ENCODE measurements at places on chromosomes 13 and 19.

DNA sequence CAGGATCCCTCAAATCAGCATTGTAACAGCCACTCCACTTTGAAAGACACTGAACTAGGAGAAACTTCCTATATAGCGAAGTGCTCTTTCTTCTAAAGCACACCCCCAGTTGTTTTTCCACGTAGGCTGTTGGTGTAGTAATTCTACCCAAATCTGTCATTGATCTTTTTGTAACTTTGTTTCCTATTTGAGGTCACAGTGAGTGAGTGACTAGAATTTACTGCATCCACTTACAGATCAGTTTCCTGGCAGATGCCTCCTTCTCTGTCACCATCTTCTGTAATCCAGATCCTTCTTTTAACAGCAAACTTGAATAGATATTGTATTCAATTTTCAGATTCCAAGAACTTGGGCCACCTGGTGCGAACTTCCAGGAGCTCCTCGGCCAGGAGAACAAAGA lies 15.3 kb downstream of the ZAR1L start:
- DNase-seq = no peak

GRCh38 chr19:45693106-45693788 lies 781 bp downstream of the QPCTL start:
- DNase-seq = no peak

- no peak for DNase-seq
These were observed 16.7 kb upstream of the KBTBD7 start for GRCh38 chr13:41211062-41211461.

GRCh38 chr19:49116544-49116943 lies 2.4 kb downstream of the LIN7B start:
- DNase-seq = no peak

- DNase-seq = no peak
These were observed 2.5 kb upstream of the RFPL4AL1 start for GRCh38 chr19:55766466-55766865.

- DNase-seq = no peak
These were observed 90.1 kb downstream of the ERCC5 start for GRCh38 chr13:102935896-102936321.

DNA sequence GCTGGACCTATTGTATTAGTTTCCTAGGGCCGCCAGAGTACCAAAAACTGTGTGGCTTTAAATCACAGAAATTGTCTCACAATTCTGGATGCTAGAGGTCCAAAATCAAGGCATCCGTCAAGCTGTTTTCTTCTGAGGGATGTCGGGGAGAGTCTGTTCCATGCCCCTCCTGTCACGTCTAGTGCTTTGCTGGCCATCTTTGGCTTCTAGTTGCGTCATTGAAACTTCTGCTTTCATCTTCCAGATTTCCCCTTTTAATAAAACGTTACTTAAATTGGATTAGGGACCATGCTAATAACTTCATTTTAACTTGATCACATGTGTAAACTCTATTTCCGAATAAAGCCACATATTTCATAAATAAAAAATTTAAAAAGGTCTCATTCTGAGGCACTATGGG lies 47.5 kb downstream of the TRPM4 start:
- DNase-seq = no peak

GRCh38 chr19:29664753-29665214 lies 477 bp upstream of the PLEKHF1 start:
- no peak for DNase-seq

- no peak for DNase-seq
These were observed 20.4 kb upstream of the OBI1 start for GRCh38 chr13:78679329-78679728.

- no peak for DNase-seq
These were observed 6.3 kb upstream of the HCN2 start for GRCh38 chr19:583198-583967.

Measured in GM04504 (cell line).